ENCODE measurements at places on chromosomes 1 and 21. TPM values are rescaled to one million over a fixed set of nuclear protein-coding genes. Genes with fewer than 3 reads are reported as not detected.

DNA sequence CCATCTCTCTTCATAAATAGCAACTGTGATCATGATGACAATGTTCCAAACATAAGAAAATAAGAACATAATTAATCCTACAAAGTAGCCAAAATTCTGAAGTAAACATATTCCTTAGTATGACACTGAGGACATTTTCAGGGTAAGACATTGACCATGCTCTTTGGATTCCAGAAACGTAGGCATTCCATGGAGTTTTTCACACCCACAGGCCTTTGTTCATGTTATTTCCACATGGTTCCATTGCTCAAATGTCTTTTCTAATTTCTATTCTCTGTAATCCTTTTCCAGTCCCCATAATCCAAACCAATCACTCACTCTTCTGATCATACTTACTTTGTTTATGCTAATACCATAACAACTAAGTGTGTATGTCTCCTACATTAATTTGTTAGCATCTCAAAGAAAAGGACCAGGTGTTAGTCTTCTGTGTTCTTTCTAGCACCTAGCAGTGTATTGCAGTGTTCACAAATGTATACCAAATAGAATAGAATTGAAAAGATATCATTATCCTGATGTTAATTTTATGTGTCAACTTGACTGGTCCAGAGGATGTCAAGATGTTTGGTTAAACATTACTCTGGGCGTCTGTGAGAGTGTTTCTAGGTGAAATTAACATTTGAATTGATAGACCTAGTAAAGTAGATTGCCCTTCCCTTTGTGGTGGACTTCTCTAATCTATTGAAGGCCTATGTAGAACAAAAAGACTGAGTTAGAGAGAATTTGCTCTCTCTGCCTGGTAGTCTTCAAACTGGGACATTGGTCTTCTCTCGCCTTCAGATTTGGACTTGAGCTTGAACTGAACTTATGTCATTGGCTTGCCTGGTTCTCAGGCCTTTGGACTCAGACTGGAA is 516.6 kb downstream of the PTPRC start:
- no peaks in the 10 kb centered on the region for H3K4me1 ChIP-seq
- H3K27ac ChIP-seq: no peak overlapping the region
- H3K36me3 ChIP-seq: no peaks in the 10 kb centered on the region
- H3K4me3 ChIP-seq: no peak overlapping the region

DNA sequence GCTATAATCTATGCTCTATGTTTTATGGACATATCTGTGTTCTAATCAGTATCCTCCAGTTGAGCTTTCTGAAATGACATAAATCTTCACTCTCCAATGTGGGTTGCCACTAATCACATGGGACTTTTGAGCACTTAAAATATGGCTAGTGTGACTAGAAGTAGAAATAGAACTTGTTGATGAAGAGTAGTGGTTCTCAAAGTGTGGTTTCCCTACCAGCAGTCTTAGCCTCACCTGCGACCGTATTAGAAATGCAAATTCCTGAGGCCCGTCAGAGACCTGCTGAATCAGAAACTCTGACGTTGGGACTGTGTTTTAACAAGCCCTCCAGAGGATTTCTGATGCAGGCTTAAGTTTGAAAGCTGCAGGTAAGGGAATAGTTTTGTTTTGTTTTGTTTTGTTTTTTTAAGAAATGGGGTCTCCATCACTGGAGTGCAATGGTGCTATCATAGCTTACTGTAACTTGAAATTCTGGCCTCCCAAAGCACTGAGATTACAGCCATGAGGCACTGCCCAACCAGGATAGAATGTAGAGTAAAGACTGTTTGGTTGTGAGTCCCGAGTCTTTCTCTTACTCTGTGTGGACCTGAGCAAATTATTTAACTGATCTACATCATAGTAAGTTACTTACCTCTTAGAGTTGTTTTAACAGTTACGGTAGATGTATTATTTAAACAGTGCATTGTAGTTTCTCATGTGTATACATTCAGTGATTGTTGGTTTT is 21.7 kb downstream of the GLRX2 start:
- no peaks in the 10 kb centered on the region for H3K27me3 ChIP-seq
- DNase-seq: no peak
- H3K4me3 ChIP-seq: no peak overlapping the region
- no peak overlapping the region for H3K27ac ChIP-seq
- H3K4me1 ChIP-seq: no peaks in the 10 kb centered on the region

- no peak overlapping the region for H3K27ac ChIP-seq
- H3K27me3 ChIP-seq: no peaks in the 10 kb centered on the region
- DNase-seq: no peak
- no peak overlapping the region for H3K4me3 ChIP-seq
Observed at GRCh38 chr1:214429951-214430770, 121.2 kb downstream of the PTPN14 start.

DNA sequence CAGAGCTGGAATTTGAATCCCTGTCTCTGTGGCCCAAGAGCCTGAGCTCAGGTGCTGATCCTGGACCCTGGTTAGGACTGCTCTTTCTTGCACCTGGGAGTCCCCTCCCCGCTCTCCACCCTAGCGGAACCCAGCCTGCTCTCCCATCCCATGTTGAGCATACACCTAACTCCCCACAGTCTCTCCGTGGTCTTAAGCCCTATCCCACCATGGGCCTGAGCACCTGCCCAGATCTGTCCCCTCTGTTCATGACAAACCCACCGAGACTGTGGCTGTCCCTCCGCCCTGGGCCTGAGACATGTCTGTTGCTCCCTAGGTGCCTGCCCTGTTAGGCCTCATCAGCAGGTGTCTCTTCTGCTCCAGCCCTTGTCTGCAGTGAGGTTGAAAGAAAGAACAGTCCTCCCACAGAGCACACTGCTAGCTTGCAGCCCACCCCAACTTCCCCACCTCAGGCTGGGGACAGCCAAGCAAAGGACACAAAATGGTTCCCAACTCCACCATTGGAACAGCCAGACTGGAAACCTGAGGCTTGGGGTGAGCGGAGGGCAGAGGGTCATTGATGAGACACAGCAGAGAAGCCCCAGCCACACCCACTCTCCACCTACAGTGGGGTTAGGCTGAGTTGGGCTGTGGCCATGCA is 118.5 kb downstream of the MATN1 start:
- no peak overlapping the region for H3K27ac ChIP-seq
- no peaks in the 10 kb centered on the region for H3K4me1 ChIP-seq
- no peak for DNase-seq
- no peak overlapping the region for H3K4me3 ChIP-seq

- no peak overlapping the region for H3K4me3 ChIP-seq
- H3K36me3 ChIP-seq: no peaks in the 10 kb centered on the region
- peaks cover 6% of the 10 kb centered on the region for H3K4me1 ChIP-seq
- no peak overlapping the region for H3K27ac ChIP-seq
- no peak for DNase-seq
- no peaks in the 10 kb centered on the region for H3K27me3 ChIP-seq
Observed at GRCh38 chr1:182110635-182111034, 49.1 kb upstream of the ZNF648 start.

DNA sequence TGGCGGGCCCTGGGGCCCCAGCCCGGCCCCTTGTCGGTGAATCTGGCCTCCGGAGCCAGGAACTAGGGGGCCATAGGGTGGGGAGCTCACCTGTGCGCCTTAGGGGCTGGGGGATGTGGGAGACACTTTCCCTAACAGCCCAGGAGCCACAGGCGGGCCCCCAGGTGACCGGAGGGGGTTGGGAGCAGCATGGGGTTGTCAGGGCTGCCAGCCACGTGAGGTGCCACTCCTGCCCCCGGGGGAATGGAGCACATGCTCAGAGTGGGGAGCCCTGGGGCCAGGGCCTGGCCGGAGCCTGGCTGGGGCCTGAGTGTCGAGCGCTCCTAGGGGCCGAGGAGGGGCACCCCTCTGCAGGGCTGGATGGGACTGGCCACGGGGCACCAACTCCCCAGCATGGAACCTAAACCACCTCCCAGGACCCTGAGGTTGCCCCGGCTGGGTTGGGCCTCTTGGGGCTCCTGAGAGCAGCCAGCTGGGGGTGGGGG is 19.9 kb downstream of the PRXL2B start:
- no peak overlapping the region for H3K4me3 ChIP-seq
- H3K36me3 ChIP-seq: no peaks in the 10 kb centered on the region
- no peaks in the 10 kb centered on the region for H3K4me1 ChIP-seq
- no peak for DNase-seq
- no peak overlapping the region for H3K27ac ChIP-seq

DNA sequence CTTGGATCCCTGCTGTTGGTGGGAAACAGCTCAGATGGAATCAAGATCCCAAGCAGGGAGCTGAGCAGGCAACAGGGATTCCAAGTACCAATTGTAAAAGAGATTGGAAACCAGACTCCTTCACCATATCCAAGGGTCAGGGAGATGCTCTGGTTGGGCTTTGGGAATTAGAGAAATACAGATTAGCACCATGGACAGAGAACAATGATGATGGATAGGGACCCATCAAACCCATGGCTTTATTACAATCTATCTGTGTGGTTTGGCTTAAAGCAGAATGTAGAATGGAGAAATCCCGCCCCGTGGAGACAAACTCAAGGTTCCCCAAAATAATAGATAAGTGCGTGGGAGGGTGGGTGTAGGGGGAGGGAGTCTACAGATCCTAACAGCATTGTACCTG is 120.7 kb upstream of the CSF3R start:
- no peaks in the 10 kb centered on the region for H3K27me3 ChIP-seq
- H3K4me1 ChIP-seq: no peaks in the 10 kb centered on the region
- DNase-seq: no peak
- H3K27ac ChIP-seq: no peak overlapping the region
- no peak overlapping the region for H3K4me3 ChIP-seq

DNA sequence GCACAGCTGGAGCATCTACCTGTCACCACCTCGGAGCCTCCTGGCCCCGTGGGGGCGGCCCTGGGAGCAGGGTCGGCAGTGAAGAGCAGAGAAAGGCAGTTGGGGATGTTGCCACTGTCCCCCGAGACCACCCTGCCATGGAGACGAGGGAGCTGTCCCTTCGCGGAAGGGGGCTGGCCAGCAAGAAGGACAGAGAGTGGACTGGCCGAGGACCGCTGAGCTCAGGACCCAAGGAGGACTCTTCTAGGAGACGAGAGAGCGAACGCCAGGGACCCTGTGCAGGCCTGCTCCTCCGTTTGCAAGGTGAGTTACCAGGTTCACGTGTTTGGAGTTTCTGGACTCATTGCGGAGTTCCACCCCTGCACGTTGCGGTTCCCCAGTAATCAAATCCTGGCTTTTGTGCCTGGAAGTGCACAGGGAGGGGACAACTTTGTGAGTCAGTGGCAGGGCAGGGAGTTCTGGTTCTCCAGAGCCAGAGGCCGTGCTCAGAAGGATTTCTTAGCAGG is 5.6 kb upstream of the POFUT2 start:
- H3K4me1 ChIP-seq: peaks cover 52% of the 10 kb centered on the region
- no peak for DNase-seq
- H3K27me3 ChIP-seq: no peaks in the 10 kb centered on the region
- H3K27ac ChIP-seq: peak overlapping the region; percentile 78
- H3K4me3 ChIP-seq: no peak overlapping the region

Gene FCAMR
- total RNA-seq: not detected

Gene MCOLN3
- total RNA-seq: 15.8 TPM

Gene HMCN1
- total RNA-seq: 2.1 TPM

Gene FAM20B
- total RNA-seq: 11.9 TPM
